ENCODE measurements at places on chromosomes 12 and 14. TPM values are rescaled to one million over a fixed set of nuclear protein-coding genes. Genes with fewer than 3 reads are reported as not detected.

TAS2R7 gene
- total RNA-seq: 0.14 TPM

SEL1L gene
- total RNA-seq: 92.2 TPM

AMN gene
- total RNA-seq: not detected

PRKCH gene
- 160 TPM for total RNA-seq

ZNF740 gene
- 15.9 TPM for total RNA-seq

LGR5 gene
- total RNA-seq: not detected

FLRT2 gene
- 41.5 TPM for total RNA-seq

LRP6 gene
- total RNA-seq: 49.1 TPM

PLEKHG7 gene
- total RNA-seq: not detected

KCNK10 gene
- not detected for total RNA-seq

HOXC5 gene
- total RNA-seq: not detected

C3AR1 gene
- total RNA-seq: 0.27 TPM

PLA2G1B gene
- not detected for total RNA-seq

ACOT2 gene
- total RNA-seq: 14.8 TPM

APOLD1 gene
- 3.1 TPM for total RNA-seq

FAM222A gene
- 0.93 TPM for total RNA-seq

SIRT4 gene
- 0.50 TPM for total RNA-seq

SLC4A8 gene
- total RNA-seq: 5.5 TPM

GLT1D1 gene
- total RNA-seq: not detected

VWF gene
- 1,119 TPM for total RNA-seq

PTPN21 gene
- total RNA-seq: 7.5 TPM

FGF6 gene
- total RNA-seq: not detected

B4GALNT1 gene
- total RNA-seq: 0.27 TPM

TEX52 gene
- not detected for total RNA-seq

MYO1H gene
- not detected for total RNA-seq

C12orf50 gene
- not detected for total RNA-seq

TRIM9 gene
- 0.43 TPM for total RNA-seq

PLEK2 gene
- 11.1 TPM for total RNA-seq

CELA1 gene
- not detected for total RNA-seq

MANSC1 gene
- total RNA-seq: 43.6 TPM

LYZ gene
- not detected for total RNA-seq

EPYC gene
- not detected for total RNA-seq

FKBP4 gene
- total RNA-seq: 73.2 TPM

HOXC13 gene
- not detected for total RNA-seq

HCAR1 gene
- total RNA-seq: not detected

CEP83 gene
- 23.4 TPM for total RNA-seq

TTC6 gene
- total RNA-seq: 0.13 TPM

GPR84 gene
- total RNA-seq: not detected

ITGB7 gene
- total RNA-seq: not detected

DNAH10 gene
- total RNA-seq: under 0.01 TPM

BCL11B gene
- total RNA-seq: 0.27 TPM

CLEC2D gene
- 3.5 TPM for total RNA-seq

FGD4 gene
- 44.4 TPM for total RNA-seq

METTL25 gene
- 18.1 TPM for total RNA-seq

DIO3 gene
- not detected for total RNA-seq

KRT77 gene
- total RNA-seq: not detected

Measured in thoracic aorta endothelial cell (primary cell).